ENCODE measurements at places on chromosomes 12 and 14.

DNA sequence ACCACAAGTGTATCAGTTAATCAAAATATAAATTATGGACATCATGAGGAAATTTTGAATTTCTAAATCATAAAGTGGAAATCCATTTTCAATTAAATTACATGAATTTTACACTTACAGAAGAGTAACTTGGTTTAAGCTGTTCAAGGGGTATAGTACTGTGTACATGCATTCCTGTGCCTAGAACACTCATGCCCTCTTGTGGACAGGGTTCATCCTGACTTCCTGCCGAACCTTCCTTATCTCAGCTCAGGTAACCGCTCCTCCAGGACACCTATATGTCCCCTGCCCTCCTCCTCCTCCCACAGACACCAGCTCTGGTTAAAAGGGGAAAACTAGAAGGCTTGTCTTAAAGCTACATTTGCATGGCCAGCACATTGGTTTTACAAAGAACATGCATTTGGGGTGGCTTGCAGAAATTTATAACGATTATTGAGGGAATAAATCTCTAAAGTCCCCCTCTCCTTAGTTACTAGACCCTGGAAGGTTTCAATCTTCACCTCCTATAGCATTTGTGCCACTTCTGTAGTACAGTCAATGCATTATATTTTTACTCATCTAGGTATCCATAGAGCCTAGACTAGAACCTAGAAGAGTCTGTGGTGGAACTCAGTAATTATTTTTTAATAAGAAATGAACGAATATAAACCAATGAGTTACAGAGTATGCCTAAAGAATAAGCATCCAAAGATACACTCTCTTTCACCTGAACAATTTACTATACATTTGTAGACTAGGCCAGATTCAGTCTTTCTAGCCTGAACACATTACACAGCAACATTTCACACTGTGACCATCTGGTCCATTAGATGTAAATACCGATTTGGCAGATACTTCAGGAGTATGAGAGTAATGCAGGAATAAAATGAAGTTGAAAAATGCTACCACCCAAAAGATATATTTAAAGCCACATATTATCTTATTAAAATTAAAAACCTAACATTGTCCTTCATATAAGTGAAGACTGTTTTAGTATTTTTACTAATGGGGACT is 345.6 kb downstream of the PAWR start:
- DNase-seq: peak; percentile 53

DNA sequence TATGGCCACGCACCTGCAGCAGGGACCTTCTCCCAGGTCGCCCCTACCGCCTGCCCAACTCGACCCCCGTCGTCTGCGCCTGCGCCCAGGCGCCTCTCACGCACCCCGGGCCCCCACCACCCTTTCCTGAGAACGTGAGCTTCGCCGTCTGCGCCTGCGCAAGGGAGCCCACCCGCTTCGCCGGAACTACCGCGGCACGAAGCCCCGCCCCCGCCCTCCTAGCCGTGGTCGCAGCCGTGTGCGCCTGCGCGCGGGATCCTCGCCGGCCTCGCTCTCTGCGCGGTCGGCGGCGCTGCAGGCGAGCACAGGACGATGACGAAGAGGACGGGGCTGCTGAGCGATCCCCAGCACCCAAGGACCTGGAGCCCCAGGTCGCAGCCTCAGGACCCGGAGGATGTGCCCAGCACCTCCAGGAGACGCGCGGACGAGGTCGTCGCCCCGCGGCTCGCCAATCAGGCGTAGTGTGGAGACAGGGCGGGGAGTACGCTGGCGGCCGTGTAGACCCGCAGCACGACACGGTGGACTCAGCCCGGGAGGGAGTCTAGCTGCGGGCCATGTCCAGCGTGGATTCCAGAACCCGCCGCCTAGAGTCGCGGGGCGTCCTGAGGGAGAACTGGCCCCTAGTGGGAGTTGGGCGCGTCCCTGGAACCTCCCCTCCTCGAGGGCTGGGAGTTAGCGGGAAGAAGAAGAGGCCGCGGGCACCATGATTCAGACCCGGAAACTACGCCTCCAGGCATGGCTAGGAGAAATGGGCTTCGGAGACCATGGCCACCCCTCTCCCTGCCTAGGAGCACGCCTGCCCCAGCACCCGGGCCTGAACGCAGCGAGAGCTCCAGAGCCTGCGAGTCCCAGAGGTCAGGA is 1120.8 kb upstream of the TMEM132C start:
- no peak for DNase-seq

DNA sequence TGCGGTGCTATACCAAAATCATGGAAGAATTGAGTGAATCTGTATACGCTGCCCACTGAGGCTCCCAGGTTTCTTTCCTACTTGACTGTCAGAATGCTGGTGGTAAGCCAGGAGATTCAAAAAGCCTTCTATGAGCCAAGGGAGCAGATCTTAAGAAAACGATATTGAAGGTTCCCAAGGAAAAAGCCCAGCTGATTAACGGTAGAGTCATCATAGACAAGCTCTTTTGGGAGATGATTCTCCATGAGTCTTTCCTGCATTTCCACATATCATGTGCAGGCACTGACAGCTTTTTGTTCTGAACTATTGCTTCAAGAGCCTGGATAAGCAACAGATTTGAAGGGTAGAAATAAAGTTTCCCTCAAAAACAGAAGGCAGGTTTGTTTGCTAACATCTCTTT is 17.5 kb downstream of the SLC35F4 start:
- DNase-seq: peak; percentile 85

GRCh38 chr12:27009881-27010301 is 4.3 kb downstream of the TM7SF3 start:
- DNase-seq: peak; percentile 22

- peak; percentile 51 for DNase-seq
Measured at GRCh38 chr12:88578276-88579160, 1.8 kb downstream of the KITLG start.

- DNase-seq: no peak
Measured at GRCh38 chr14:29459531-29459930, 468.1 kb downstream of the PRKD1 start.

GRCh38 chr14:22824711-22825359 is 4.9 kb upstream of the MRPL52 start:
- DNase-seq: peak; percentile 92

GRCh38 chr12:32788405-32788804 is 32.7 kb upstream of the YARS2 start:
- DNase-seq: no peak

DNA sequence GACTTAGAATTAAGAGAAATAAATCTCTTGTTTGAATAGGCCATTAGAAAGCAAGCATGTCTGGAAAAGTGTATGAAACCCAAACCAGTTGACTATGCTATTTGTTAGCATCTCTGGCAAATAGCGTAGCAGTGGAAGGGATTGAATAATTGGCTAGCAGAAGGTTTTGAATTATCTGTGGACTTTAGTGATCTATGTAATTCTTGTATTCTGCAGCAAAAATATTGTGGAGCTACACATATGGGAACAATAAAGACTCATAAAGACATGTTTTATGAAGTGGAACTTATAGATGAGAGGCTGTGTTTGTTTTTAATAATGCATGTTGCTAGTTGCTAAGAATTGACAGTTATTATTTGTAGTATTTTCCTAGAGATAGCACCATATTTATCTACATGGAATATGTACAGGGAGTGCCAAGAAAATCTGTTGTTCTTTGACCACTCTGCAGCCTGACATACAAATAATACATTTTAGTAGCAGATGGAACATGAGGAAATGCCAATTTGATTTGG is 4.7 kb downstream of the SRGAP1 start:
- no peak for DNase-seq
